GM12865 (cell line): ENCODE measurements at places on chromosomes 16 and 17.

- DNase-seq = no peak
Observed at GRCh38 chr16:4696905-4697847, 3.8 kb downstream of the NUDT16L1 start.

- DNase-seq = no peak
Observed at GRCh38 chr16:89925596-89926079, 2.5 kb downstream of the TUBB3 start.

GRCh38 chr16:69595127-69596036 lies 29.6 kb downstream of the NFAT5 start:
- DNase-seq = no peak

DNA sequence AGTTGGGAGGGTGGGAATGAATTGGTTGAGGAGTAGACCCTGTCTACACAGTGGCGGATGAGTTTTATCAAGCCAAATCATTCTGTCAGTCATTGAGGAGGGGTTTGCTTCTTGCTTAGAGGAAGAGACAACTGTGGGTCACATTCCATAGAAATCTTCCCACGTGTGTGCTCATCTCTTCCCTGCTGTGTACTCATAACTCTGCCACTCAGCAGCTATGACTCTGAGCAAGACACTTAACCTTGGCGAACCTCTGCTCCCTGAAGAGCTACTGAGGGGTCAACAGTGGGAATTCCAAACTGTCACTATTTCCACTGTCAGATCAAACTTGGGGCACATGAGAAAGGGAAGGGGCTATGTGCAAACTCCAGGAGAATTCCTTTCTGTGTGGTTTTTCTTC lies 72.6 kb upstream of the COX10 start:
- no peak for DNase-seq

DNA sequence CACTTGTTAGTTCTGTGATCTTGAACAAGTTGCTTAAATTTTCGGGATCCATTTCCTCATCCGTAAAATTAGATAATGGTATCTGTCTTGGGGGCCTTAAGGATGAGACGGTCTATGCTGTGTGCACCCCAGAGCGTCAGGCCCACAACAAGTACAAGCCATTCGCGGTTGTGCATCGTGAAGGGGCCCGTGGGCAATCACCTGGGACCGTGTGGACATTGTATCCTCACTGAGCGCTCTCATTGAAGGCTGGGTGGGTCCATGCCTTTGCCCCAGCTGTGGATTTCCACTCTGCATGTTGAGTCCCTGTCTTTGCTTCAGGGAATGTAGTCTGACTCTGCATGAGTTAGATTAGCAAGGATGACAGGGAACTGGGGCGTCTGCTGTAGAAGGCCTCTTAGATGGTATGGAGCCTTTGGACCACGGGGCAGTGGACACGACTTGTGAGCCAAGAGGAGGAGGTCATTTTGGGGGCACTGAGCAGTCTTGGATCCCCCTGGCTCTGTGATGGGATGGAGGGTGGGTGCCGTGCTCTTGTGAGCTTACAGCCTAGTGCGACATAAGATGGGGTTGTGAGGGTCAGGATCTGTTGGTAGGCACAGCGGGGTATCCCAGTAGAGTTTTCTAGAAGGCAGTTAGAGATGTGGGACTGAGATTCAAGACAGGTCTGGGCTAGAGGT lies 89.5 kb downstream of the SNX29 start:
- DNase-seq = no peak

GRCh38 chr17:79849953-79850352 lies 10.7 kb upstream of the CBX4 start:
- no peak for DNase-seq

DNA sequence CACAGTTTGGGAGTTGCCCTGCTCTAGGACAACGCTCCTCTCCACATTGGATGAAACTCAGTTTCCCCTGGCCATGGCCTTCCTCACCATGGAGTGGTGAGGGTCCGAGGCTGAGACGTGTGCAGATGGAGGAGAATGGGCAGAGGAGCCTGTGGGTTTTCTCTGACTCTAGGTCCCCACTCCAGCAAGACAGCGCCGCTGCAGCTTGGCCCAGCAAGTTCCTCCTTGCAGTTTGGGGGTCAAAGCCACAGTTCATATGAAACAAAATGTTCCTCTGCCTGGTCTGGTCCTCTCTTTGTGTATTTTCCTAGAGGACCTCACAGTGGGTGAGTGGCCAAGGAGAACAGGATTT lies 2.3 kb downstream of the C16orf54 start:
- DNase-seq = no peak

GRCh38 chr17:66625311-66625767 lies 209.6 kb upstream of the CACNG5 start:
- peak; percentile 16 for DNase-seq

DNA sequence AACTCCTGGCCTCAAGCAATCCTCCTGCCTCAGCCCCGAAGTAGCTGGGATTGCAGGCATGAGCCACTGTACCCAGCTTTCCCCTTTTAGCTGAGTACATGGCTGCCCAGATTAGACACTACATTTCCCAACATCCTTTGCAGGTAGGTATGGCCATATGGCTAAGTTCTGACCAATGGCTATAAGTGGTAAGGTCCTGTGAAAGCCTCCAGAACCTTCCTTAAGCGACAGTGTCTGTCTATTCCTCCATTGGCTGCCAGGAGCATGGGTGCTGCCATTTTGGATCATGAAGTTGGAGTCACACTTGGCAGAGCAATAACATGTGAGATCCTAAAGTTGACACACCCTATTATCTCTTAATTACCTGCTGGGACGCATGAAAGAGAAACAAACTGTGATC lies 24.4 kb upstream of the CRHR1 start:
- no peak for DNase-seq

GRCh38 chr16:528111-529011 lies 849 bp downstream of the CAPN15 start:
- DNase-seq = peak; percentile 46

- no peak for DNase-seq
Observed at GRCh38 chr17:50102164-50102991, 7.2 kb downstream of the PDK2 start.

DNA sequence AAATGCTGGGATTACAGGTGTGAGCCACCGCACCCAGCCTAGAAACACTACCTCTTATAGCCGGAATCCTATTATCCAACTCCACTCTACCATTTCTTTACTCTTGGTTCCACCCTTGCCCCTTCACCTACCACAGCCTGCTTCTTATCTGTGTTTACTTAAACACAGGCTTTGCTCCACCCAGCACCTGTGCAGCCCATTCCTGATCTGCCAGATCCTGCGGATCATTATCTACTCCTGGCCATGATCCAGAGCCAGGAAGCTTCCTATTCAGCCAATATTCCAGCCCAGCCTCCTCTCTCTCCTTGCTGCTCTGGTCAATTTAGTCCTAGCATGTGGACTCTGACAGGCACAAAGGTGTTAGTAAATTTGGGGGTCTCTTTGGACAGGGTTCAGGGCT lies 98.8 kb upstream of the MED13 start:
- no peak for DNase-seq

DNA sequence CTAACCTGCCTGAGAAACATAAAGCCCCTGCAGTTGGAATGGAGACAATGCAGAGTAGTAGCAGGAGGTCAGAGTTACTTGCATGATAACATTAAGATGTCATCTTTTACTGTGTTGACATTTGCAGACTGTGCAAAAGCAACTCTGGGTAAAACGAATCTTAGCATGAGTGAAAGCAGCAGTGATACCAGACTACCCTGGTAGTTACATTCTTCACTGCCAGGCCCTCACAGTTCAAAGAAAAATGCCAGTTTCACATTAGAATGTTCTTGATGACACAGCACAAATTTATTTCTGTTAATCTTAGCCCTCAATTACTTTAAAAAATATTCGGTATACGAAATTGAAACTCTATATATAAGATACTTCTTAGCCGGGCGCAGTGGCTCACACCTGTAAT lies 12.2 kb downstream of the MPHOSPH6 start:
- no peak for DNase-seq

GRCh38 chr16:22317001-22317530 lies 19.9 kb downstream of the POLR3E start:
- no peak for DNase-seq

- peak; percentile 96 for DNase-seq
Observed at GRCh38 chr17:57455063-57455914, 199.0 kb downstream of the MSI2 start.

GRCh38 chr17:6639586-6640535 lies 650 bp downstream of the KIAA0753 start:
- peak; percentile 46 for DNase-seq

- DNase-seq = peak; percentile 96
Observed at GRCh38 chr17:3693829-3694231, 2.1 kb downstream of the P2RX5 start.

GRCh38 chr16:89017543-89018281 lies 40.7 kb upstream of the CBFA2T3 start:
- no peak for DNase-seq

DNA sequence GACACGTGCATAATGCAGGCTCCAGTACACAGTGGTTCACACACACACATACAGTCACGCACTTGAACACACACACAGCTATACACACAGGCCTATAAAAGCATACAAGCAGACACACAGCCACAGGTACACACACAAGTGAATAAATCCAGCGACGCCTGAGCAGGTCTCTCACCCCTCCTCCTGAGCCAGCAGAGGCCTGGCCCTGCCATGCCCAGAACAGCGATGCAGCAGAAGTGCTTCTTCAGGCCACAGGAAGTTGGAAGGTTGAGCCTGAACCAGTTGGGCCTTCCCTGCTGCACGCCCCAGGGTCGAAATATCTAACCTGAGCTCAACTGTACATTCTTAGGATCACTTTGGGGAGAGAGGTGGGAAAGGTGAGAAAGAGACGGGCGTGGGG lies 7.3 kb upstream of the CD79B start:
- no peak for DNase-seq

- no peak for DNase-seq
Observed at GRCh38 chr16:86930001-86930400, 351.7 kb downstream of the FOXL1 start.

- DNase-seq = no peak
Observed at GRCh38 chr17:64615028-64615677, 47.0 kb downstream of the SMURF2 start.

DNA sequence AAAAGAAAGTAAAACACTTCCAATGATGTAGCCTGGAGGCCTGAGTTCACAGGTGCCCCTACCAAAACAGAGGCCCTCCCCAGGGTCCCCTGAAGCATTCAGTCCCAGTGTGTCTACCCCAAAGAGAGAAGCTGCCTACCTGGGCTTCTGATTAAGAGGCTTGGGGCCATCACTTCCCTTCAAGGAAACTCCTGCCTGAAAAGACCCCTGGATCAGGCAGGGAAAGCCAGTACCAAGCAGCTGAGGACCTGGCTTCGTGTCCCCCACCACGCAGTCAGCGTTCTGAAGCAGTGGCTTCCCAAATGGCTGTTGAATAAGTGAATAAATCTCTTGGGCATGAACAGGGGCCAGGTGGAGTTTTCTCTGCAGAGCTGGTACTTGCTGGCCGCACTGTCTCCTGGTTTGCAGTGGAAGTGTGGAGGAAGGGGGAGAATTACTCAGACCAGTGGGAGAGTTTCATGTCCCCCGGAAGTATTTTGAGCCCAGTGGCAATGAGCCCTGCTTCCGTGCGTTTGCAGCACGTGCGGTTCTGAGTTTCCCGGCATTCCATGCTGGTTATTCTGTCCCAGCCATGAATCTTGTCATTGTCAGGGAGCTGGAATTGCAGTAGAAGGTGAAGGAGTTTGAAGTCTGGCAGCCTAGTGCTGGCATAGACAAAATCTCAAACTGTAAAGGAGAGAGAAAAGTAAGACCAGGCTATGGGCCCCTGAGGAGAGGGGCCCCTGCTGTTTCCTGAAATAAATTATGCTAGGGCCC lies 27.0 kb downstream of the RMI2 start:
- DNase-seq = no peak

GRCh38 chr16:57389087-57389468 lies 15.5 kb upstream of the CCL17 start:
- no peak for DNase-seq

DNA sequence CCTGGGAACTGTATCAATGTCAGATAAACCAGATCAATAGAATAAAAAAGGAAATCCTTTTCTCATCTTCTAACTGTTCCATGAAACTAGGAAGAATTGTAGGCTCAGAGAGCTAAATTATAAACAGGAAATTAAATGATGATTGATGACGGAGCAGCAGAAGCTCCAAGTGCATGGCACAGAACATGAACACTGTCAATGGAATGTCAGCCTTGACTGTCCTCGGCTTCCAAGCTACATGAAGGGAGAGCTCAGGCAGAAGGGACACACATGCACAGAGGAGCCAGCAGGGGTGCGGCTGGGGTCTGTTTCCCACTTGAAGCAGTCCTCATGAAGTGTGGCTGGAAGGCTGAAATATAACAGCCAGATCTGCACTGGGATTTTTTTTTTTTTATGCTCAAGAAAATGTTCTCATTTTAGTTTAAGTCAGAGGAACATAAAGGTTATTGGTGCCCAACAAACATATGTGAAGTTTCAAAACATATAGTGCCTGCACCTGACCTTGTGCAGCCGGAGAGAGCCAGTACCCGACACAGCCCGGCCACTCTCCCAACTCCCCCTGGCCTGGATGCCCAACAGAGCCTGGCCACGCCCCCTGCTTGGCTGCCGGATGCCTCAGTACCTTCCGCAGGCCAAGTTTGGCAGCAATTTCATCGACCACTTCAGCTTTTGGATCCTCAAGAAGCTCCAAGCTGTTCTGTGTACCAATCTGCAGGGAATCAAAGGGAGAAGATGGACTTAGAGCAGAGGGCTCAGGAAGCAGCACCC lies 37.0 kb downstream of the NPLOC4 start:
- no peak for DNase-seq

GRCh38 chr17:58595194-58595792 lies 80.9 kb upstream of the MTMR4 start:
- DNase-seq = peak; percentile 72

DNA sequence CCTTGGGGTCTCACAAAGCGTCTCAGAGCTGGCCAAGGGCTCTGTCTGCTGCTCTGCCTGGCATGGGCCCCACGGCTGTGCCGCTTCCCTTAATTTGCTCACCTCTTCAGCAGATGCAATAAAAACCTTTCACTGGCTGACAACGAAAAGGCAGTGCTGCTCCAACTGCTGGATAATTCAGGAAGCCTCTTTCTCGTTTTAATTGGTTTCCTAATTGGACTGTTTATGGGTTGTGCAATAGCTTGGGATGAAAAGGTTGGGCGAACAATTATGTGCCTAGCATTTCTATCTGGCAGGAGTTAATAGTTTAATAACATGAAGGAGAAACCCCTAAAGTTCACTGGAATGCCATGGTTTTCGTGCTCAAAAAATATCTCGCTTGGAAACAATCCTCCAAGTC lies 234.1 kb upstream of the IRX5 start:
- DNase-seq = no peak

DNA sequence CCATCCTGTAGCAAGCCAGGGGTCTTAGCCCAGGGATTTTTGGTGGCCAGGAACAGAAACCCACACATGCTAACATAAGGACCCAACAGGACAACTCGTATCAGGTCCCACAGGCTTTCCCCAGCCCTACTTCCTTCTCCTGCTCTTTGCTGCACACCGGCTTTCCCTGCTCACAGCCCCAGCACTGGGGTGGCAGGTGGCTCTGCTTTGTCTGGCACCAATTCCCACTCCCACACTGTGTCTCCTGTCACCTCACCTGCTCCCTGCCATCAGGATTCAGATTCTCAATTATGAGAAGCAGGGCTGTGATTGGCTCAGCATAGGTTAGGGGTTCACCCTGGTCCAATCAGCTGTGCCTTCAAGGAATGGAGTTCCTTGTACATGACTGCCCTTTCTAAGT lies 94.1 kb downstream of the TMEM132E start:
- no peak for DNase-seq
